ENCODE measurements at places on chromosomes 12 and 14. TPM values are rescaled to one million over a fixed set of nuclear protein-coding genes. Genes with fewer than 3 reads are reported as not detected.
A peak's percentile ranks its signal among the peaks of the same experiment; 100 is the strongest.

GRCh38 chr14:42002141-42002540, 395.5 kb downstream of the LRFN5 start:
- H3K4me1 ChIP-seq, result no peaks in the 10 kb centered on the region
- H3K27ac ChIP-seq, result no peak overlapping the region
- DNase-seq, result no peak
- H3K36me3 ChIP-seq, result no peaks in the 10 kb centered on the region
- no peaks in the 10 kb centered on the region for H3K27me3 ChIP-seq
- no peak overlapping the region for H3K4me3 ChIP-seq

Gene SLC6A15
- 1.8 TPM for total RNA-seq

Gene GALNT16
- total RNA-seq, result 12.5 TPM

Gene SERPINA1
- 5.1 TPM for total RNA-seq

Gene FAM234B
- 5.0 TPM for total RNA-seq

DNA sequence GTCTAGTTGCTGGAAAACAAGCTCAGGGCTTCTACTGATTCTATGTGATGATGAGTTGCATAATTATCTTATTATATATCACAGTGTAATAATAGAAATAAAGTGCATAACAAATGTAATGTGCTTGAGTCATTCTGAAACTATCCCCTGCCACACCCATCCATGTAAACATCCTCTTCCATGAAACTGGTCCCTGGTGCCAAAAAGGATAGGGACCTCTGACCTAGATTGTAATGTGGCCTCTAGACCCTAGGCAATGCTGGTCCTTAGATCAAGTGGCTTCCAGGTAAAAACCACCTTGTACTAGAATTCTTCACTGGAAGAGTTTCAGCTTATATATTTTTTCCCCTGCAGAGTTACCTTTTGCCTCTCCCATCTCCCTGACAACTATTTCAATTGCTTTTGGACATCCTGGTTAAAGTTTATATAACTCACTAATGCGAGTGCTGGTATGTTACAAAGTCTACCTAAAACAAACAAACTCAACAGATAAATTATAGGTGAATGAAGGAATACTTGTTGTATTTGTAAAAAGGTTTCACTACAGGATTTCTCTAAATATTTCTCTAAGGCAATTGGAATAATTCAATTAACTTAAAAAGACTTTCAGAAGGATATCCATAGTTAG, 462.5 kb downstream of the NAV3 start:
- no peaks in the 10 kb centered on the region for H3K36me3 ChIP-seq
- no peak overlapping the region for H3K4me3 ChIP-seq
- H3K27me3 ChIP-seq, result no peaks in the 10 kb centered on the region
- no peak overlapping the region for H3K27ac ChIP-seq
- no peaks in the 10 kb centered on the region for H3K4me1 ChIP-seq
- DNase-seq, result no peak

DNA sequence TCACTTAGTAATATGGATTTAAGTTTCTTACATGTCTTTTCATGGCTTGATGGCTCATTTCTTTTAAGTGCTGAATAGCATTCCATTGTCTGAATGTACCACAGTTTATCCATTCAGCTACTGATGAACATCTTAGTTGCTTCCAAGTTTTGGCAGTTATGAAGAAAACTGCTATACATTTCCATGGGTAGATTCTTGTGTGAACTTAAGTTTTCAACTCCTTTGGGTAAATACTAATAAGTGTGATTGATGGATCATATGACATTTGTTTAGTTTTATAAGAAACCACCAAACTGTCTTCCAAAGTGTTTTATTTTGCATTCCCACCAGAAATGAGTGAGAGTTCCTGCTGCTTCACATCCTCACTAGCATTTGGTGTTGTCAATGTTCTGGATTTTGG, 119.2 kb downstream of the NAV3 start:
- H3K27ac ChIP-seq, result no peak overlapping the region
- no peaks in the 10 kb centered on the region for H3K36me3 ChIP-seq
- DNase-seq, result no peak
- no peaks in the 10 kb centered on the region for H3K27me3 ChIP-seq

Gene CCDC38
- not detected for total RNA-seq

- DNase-seq, result no peak
- no peaks in the 10 kb centered on the region for H3K36me3 ChIP-seq
- no peak overlapping the region for H3K4me3 ChIP-seq
Observed at GRCh38 chr14:52348279-52348678, 34.2 kb downstream of the PTGER2 start.

GRCh38 chr12:63899396-63899795, 54.9 kb downstream of the SRGAP1 start:
- no peak overlapping the region for H3K4me3 ChIP-seq
- no peaks in the 10 kb centered on the region for H3K36me3 ChIP-seq
- peaks cover 12% of the 10 kb centered on the region for H3K4me1 ChIP-seq

DNA sequence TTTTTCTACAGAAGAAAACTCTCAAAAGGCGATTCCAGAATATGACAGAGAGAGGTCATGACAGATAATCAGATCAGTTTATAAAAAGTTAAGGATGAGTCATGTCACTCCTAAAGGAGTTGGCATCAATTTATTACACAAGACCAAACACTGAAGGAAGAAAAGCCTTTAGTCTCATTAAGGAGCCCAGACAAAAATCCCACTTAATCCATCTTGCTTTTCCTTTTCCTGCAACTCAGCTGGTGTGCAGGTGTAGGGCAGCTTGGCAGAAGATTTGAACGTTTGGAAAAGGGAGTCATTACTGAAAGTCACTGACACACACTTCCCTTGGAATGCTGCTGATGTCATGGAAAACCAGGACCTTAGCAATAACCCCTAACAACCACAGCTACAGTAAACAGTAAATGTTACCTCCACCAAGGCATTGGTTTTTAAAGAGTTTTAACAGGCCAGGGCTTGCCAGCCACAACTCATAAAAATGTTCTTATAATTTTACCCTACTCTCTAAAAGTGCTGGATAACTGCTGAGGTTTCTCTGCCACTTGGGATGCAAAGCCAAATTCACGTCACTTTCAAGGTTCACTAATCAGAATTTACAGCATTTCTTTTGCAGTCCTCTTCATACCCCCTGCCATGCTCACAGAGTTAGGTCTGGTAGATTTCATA, 320.6 kb downstream of the RAD51B start:
- H3K36me3 ChIP-seq, result no peaks in the 10 kb centered on the region
- DNase-seq, result peak; percentile 89
- H3K27ac ChIP-seq, result peak overlapping the region; percentile 92

DNA sequence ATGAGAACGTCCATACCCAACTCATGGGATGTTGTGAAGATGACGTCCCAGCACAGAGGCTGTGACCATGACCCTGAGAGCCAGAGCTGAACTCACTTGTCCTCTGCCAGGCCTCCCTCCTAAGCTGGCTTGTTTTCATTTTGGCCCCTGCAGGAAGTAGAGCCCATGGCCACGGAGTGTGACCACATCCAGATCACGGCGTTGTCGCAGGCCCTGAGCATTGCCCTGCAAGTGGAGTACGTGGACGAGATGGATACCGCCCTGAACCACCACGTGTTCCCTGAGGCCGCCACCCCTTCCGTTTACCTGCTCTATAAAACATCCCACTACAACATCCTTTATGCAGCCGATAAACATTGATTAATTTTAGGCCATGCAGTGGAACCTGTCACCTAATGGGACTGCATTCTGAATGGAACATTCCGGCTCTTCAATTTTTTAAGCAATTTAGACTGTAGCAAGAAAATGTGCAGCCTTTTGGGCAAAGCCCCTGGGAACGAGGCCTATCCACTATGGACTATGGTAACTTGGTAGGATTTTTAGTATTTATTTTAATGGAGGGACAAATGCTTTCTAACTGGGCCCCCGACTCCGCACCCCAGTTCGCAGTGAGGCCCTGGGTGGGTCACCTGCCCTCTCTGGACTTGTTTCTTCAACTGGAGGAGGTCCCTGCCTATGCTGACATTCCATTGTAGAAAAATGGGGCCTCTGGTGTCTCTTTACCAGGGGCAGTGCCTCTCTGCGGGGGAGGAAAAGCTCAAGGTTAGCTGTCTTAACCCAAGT, 19.6 kb downstream of the OTUB2 start:
- H3K36me3 ChIP-seq, result peaks cover 34% of the 10 kb centered on the region
- no peak overlapping the region for H3K4me3 ChIP-seq
- H3K4me1 ChIP-seq, result peaks cover 15% of the 10 kb centered on the region
- no peaks in the 10 kb centered on the region for H3K27me3 ChIP-seq
- peak; percentile 46 for DNase-seq
- no peak overlapping the region for H3K27ac ChIP-seq

DNA sequence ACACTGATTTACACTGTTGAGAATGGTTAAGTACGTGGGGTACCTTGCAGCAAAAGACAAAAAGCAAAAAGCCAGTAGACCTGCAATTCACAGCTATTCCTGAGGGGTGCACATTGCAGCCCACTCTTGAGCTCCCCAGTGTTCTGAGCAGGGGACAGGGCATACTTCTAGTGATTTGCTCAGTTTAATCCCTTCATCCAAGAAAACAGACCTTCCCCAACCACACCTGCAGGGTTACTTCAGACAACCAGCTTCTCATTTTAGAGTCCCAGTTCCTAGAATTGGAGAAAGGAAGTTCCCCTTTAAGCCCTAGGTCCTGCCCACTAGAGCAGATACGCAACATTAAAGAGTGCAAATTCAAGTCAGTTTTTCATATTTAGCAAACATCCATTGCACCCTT, 3.6 kb upstream of the WSB2 start:
- no peak overlapping the region for H3K4me3 ChIP-seq
- no peaks in the 10 kb centered on the region for H3K27me3 ChIP-seq
- H3K4me1 ChIP-seq, result peaks cover 18% of the 10 kb centered on the region
- no peak for DNase-seq

Gene FAM177A1
- 26.3 TPM for total RNA-seq

Gene YARS2
- total RNA-seq, result 14.5 TPM

- no peak overlapping the region for H3K27ac ChIP-seq
- H3K27me3 ChIP-seq, result no peaks in the 10 kb centered on the region
- DNase-seq, result no peak
- H3K4me3 ChIP-seq, result no peak overlapping the region
- H3K36me3 ChIP-seq, result no peaks in the 10 kb centered on the region
- H3K4me1 ChIP-seq, result no peaks in the 10 kb centered on the region
Observed at GRCh38 chr14:37340353-37340752, 142.6 kb downstream of the MIPOL1 start.

Gene MAP3K9
- total RNA-seq, result 0.41 TPM

Gene TMX1
- total RNA-seq, result 22.2 TPM

GRCh38 chr12:130831246-130831645, 7.8 kb downstream of the STX2 start:
- H3K27me3 ChIP-seq, result no peaks in the 10 kb centered on the region
- no peak overlapping the region for H3K4me3 ChIP-seq
- no peak for DNase-seq
- H3K27ac ChIP-seq, result no peak overlapping the region

DNA sequence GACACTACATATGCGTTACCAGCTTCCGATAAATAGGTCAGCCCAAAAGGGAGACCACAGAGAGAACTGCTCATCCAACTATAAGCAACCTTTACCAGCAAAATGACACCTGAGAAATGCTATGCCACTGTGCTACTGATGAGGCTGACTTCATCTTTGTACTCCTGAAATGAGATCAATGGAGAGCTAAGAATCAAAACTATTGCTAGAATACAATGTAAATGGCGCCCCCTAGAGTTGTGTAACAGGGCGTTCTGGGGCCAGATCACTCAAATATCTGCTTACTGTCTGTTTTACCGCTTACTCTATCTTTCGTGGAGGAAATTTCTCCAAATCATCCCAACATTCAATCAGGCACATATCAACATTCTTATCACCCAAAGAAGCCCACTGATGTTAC, 4.6 kb downstream of the ZNF384 start:
- no peaks in the 10 kb centered on the region for H3K27me3 ChIP-seq
- no peak overlapping the region for H3K4me3 ChIP-seq
- no peak for DNase-seq
- H3K36me3 ChIP-seq, result peaks cover 4% of the 10 kb centered on the region
- no peaks in the 10 kb centered on the region for H3K4me1 ChIP-seq

DNA sequence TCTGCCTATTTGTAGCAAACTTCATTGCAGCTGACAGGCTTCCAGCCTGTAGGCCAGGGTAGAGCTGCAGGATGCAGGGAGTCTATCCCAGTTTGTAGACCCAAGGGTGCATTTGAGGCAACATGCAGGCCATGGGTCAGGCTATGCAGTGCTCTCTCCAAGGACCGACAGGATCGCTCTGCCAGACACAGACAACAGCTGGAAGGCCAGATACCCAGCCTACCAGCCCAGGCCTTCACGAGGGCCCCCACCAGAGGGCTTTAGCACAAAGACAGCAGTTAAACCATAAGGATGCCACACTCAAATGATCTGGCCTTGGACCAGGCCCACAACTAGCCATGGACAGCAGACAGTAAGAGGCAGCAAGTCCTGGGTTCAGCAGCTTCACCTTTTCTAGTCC, 10.3 kb downstream of the KCTD10 start:
- no peaks in the 10 kb centered on the region for H3K27me3 ChIP-seq
- no peak for DNase-seq
- peaks cover 3% of the 10 kb centered on the region for H3K36me3 ChIP-seq
- no peak overlapping the region for H3K4me3 ChIP-seq

GRCh38 chr14:104803280-104803911, 2.5 kb downstream of the ZBTB42 start:
- H3K36me3 ChIP-seq, result no peaks in the 10 kb centered on the region
- peaks cover 35% of the 10 kb centered on the region for H3K4me1 ChIP-seq
- no peak overlapping the region for H3K4me3 ChIP-seq
- H3K27ac ChIP-seq, result no peak overlapping the region

GRCh38 chr12:45231515-45232145, 15.7 kb downstream of the ANO6 start:
- H3K27me3 ChIP-seq, result no peaks in the 10 kb centered on the region
- no peak overlapping the region for H3K4me3 ChIP-seq
- no peak for DNase-seq
- peak overlapping the region; percentile 86 for H3K27ac ChIP-seq

Gene NFATC4
- total RNA-seq, result 76.4 TPM

Gene CCDC175
- not detected for total RNA-seq

Gene ZDHHC22
- 0.95 TPM for total RNA-seq

- H3K27me3 ChIP-seq, result no peaks in the 10 kb centered on the region
- DNase-seq, result peak; percentile 69
- H3K36me3 ChIP-seq, result no peaks in the 10 kb centered on the region
- peak overlapping the region; percentile 92 for H3K27ac ChIP-seq
- H3K4me3 ChIP-seq, result peak overlapping the region; percentile 46
Observed at GRCh38 chr12:122423258-122424165, 1.0 kb upstream of the CLIP1 start.

GRCh38 chr14:21771671-21772070, 98.1 kb upstream of the OR4E1 start:
- DNase-seq, result no peak
- H3K27ac ChIP-seq, result no peak overlapping the region
- H3K27me3 ChIP-seq, result no peaks in the 10 kb centered on the region
- H3K36me3 ChIP-seq, result no peaks in the 10 kb centered on the region
- H3K4me1 ChIP-seq, result no peaks in the 10 kb centered on the region

- H3K4me1 ChIP-seq, result no peaks in the 10 kb centered on the region
- no peak overlapping the region for H3K27ac ChIP-seq
- no peaks in the 10 kb centered on the region for H3K36me3 ChIP-seq
- H3K4me3 ChIP-seq, result no peak overlapping the region
- DNase-seq, result no peak
- no peaks in the 10 kb centered on the region for H3K27me3 ChIP-seq
Observed at GRCh38 chr14:53381895-53382294, 228.8 kb upstream of the DDHD1 start.

- no peak for DNase-seq
- H3K36me3 ChIP-seq, result no peaks in the 10 kb centered on the region
- H3K27me3 ChIP-seq, result no peaks in the 10 kb centered on the region
- H3K27ac ChIP-seq, result no peak overlapping the region
Observed at GRCh38 chr14:23704890-23705289, 68.7 kb downstream of the DHRS2 start.

- DNase-seq, result no peak
- H3K4me3 ChIP-seq, result no peak overlapping the region
- no peak overlapping the region for H3K27ac ChIP-seq
Observed at GRCh38 chr12:67096533-67097318, 172.4 kb upstream of the CAND1 start.
